ENCODE measurements at places on chromosomes 11 and 22. TPM values are rescaled to one million over a fixed set of nuclear protein-coding genes. Genes with fewer than 3 reads are reported as not detected.
A peak's percentile ranks its signal among the peaks of the same experiment; 100 is the strongest.

- H3K4me3 ChIP-seq: no peak overlapping the region
- no peaks in the 10 kb centered on the region for H3K36me3 ChIP-seq
- H3K27ac ChIP-seq: no peak overlapping the region
- DNase-seq: no peak
- no peaks in the 10 kb centered on the region for H3K4me1 ChIP-seq
- H3K27me3 ChIP-seq: no peaks in the 10 kb centered on the region
Observed at GRCh38 chr22:20312396-20313191, 7.3 kb downstream of the DGCR6L start.

DNA sequence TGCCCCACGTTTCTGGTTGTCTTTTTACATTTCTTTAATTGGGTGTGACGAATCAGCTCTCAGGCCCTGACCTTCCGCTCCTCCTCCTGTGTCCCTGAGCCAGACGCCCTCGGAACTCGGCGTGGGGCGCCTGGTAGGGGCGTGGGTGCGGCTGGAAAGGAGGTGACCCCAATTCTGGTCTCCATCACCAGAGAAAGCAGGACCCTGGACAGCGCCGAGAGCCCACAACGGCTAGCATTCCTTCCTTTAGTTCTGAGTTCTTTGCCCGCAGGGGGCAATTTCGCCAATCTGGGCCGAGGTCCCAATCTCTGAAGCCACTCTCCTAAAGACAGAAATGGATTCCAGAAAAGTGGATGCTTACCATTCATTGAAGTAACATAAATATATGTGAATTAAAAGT is 11.7 kb upstream of the RBMXL2 start:
- no peak for DNase-seq
- no peak overlapping the region for H3K4me3 ChIP-seq
- H3K27ac ChIP-seq: no peak overlapping the region
- H3K4me1 ChIP-seq: no peaks in the 10 kb centered on the region
- no peaks in the 10 kb centered on the region for H3K36me3 ChIP-seq

DNA sequence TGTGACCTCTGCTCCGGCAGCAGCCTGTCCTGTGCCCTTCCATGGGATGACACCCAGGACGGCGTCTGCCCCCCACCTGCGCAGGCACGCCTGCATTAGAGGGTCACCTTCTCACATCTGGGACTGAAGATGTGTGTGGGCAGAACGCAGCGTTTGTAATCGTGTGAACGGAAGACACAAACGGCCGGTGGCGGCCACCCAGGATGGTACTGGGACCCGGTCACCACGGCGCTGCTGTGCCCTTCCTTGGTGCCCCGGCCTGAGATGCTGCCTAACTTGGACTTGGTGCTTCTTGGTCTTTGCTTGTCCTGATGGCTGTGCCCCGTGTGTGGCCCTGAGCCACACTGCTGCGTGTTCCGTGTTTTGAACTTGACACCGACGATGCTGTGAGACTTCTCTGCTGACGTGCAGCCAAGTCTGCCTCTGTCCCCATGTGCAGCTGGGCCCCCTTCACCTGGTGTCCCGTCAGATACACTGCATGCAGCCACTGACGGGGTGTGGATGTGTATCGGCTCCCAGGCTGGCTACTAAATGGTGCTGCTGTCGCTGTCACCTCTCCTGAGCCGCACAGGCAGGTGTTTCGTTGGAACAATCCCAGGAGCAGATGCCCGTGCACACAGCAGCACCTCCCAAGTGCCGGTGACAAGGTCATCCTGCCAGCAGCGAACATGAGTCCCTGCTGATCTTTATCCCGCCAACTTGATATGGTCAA is 21.4 kb downstream of the YPEL1 start:
- no peaks in the 10 kb centered on the region for H3K36me3 ChIP-seq
- peaks cover 3% of the 10 kb centered on the region for H3K4me1 ChIP-seq
- no peak overlapping the region for H3K27ac ChIP-seq
- no peak for DNase-seq
- H3K27me3 ChIP-seq: no peaks in the 10 kb centered on the region

DNA sequence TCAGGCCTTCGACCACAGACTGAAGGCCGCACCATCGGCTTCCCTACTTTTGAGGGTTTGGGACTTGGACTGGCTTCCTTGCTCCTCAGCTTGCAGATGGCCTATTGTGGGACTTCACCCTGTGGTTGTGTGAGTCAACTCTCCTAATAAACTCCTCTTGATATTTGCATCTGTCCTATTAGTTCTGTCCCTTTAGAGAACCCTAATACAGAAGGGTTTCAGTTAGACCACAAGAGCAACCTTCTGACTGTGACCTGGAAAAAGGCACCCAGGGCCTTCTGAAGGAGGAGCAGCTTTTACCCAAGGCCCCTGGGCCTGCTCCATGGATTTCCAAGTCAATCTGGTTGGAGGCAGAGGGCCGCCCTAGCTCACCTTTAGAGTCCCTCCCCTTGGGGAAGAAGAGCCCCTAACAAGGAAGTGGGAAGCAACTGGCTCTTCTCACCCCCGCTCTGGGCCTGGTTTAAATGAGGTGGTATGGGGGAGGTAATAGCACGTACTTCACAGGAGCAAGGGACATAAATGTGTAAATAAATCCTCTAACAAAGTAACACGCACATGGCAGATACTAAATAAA is 11.2 kb upstream of the CHST1 start:
- no peak overlapping the region for H3K27ac ChIP-seq
- H3K36me3 ChIP-seq: no peaks in the 10 kb centered on the region
- no peak for DNase-seq

Gene KRTAP5-11
- not detected for total RNA-seq

Gene BSCL2
- 60.1 TPM for total RNA-seq

DNA sequence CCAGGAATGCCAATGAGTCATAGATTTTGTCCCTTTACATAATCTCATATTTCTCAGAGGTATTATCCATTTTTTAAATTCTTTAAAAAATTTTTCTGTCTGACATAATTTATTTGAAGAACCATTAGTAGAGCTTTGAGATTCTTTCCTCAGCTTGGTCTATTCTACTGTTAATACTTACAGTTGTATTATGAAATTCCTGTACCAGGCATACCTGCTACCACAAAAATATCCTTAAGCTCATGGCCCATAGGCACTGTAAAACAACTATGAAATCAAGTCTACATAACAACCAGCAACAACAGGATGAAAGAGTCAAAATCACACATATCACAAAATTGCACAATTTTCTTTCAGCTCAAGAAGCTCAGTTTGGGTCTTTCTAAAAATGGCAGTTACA is 541.3 kb downstream of the LUZP2 start:
- no peaks in the 10 kb centered on the region for H3K36me3 ChIP-seq
- H3K27ac ChIP-seq: no peak overlapping the region
- H3K4me1 ChIP-seq: no peaks in the 10 kb centered on the region
- H3K27me3 ChIP-seq: no peaks in the 10 kb centered on the region

DNA sequence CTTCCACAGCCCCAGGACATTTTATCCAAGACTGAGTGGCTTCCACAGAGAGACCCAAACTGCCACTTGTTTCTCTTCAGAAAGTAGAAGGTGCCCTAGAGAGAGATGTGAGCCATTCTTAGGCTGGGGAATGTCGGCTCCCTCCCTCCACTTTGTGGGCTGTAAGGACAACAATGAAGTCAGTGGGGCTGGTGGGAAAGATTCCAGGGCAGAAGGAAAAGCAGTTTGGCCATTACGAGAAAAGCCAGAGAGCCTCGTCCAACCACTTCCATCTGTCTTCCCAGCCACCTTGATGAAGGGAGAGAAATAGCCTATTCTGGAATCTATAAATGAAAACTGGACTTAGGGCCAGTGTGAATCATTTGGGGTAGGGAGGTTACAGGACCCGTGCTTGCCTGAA is 382.5 kb downstream of the NXPE2 start:
- DNase-seq: no peak
- no peaks in the 10 kb centered on the region for H3K4me1 ChIP-seq
- no peaks in the 10 kb centered on the region for H3K36me3 ChIP-seq
- H3K27ac ChIP-seq: no peak overlapping the region

DNA sequence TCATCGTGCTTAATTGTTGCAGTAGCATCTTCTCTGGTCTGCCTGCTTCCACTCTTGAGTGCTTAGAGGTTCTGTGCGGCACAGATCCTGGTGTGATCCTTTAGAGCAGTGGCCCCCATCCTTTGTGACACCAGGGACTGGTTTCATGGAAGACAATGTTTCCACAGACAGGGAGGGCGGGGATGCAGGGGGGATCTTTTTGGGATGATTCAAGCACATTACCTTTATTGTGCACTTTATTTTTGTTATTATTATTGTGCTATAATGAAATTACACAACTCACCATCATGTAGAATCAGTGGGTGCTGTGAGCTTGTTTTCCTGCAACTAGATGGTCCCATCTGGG is 76.8 kb upstream of the SHANK2 start:
- no peak overlapping the region for H3K4me3 ChIP-seq
- no peaks in the 10 kb centered on the region for H3K36me3 ChIP-seq
- no peaks in the 10 kb centered on the region for H3K27me3 ChIP-seq
- no peak overlapping the region for H3K27ac ChIP-seq

GRCh38 chr22:35995772-35996171 is 32.9 kb downstream of the RBFOX2 start:
- H3K36me3 ChIP-seq: no peaks in the 10 kb centered on the region
- H3K27ac ChIP-seq: peak overlapping the region; percentile 72
- no peaks in the 10 kb centered on the region for H3K27me3 ChIP-seq
- H3K4me3 ChIP-seq: no peak overlapping the region
- peaks cover 33% of the 10 kb centered on the region for H3K4me1 ChIP-seq
- DNase-seq: peak; percentile 88

GRCh38 chr11:122714484-122714883 is 59.0 kb downstream of the UBASH3B start:
- no peaks in the 10 kb centered on the region for H3K4me1 ChIP-seq
- no peaks in the 10 kb centered on the region for H3K27me3 ChIP-seq
- no peak overlapping the region for H3K4me3 ChIP-seq
- no peaks in the 10 kb centered on the region for H3K36me3 ChIP-seq

DNA sequence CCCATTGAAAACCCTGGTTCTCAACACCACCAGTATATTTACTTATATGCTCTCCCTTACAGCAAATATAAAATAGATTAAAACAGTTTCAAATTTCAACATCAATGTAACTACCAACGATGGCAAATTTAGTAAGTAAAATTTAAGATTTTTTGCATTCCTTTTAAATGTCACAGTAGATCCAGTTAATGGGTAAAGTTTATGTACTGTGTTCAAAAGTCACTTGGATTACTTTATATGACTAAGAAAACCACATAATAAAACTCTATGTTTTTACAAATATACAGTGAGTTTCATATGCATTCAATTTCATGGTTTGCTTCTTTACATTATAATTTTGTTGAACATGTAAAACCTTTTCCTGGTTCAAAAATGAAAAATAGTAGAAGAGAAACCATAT is 364.6 kb downstream of the AASDHPPT start:
- no peak for DNase-seq
- no peaks in the 10 kb centered on the region for H3K36me3 ChIP-seq
- H3K4me3 ChIP-seq: no peak overlapping the region
- no peaks in the 10 kb centered on the region for H3K4me1 ChIP-seq
- H3K27me3 ChIP-seq: no peaks in the 10 kb centered on the region

- no peak for DNase-seq
- H3K27ac ChIP-seq: no peak overlapping the region
- no peaks in the 10 kb centered on the region for H3K27me3 ChIP-seq
- H3K36me3 ChIP-seq: no peaks in the 10 kb centered on the region
- peaks cover 4% of the 10 kb centered on the region for H3K4me1 ChIP-seq
Observed at GRCh38 chr11:10457901-10458300, 2.8 kb downstream of the AMPD3 start.

DNA sequence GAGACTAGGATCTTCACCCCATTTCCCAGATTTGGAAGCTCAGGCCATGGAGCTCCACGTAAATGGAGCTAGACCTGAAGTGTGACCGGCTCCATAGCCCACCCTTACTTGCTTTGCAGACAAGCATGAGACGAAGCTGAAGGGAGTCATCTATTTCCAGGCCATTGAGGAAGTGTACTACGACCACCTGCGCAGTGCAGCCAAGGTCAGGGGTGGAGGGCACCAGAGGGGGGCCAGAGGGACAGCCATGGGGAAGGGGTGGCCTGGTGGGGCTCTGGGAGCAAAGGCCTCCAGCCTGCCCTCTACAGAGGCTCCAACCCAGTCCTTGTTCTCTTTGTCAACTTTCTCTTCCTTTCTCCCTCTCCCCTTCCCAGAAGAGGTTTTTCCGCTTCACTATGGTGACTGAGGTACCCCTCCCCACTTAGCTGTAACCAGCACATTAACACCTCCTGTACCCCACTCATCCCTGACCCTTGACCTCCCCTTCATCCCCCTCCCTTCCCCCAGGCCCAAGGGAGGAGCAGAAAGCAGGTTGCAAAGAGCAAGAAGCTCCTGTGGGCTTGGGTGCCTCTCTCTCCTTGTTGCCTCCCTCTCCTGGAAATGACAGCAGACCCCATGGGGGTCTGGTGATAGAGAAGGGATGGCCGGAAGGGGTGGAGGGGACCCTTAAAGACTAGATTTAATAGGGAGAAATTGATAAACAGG is 23.8 kb downstream of the TREH start:
- no peaks in the 10 kb centered on the region for H3K36me3 ChIP-seq
- no peaks in the 10 kb centered on the region for H3K27me3 ChIP-seq
- no peaks in the 10 kb centered on the region for H3K4me1 ChIP-seq
- H3K27ac ChIP-seq: no peak overlapping the region

DNA sequence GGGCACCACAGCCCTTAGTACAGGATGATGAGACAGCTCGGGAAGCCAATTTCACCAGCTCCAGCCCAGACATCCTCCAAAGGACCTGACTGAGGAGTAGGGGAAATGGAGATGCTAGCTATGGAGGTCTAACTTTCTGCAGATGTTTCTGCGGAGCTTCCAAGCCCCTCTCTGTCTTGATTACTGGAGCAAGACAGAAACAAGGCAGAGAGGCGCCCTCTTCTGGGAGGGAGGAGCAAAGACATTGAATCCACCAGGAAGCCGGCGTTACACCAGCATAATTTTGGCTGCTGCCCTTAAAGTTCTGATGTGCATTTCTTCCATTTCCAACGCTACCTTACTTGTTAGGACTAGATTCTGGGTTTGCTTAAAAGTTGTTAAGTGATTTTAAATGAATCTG is 107.3 kb upstream of the HSD17B12 start:
- no peak for DNase-seq
- no peaks in the 10 kb centered on the region for H3K27me3 ChIP-seq
- no peak overlapping the region for H3K4me3 ChIP-seq
- H3K4me1 ChIP-seq: peaks cover 5% of the 10 kb centered on the region
- no peaks in the 10 kb centered on the region for H3K36me3 ChIP-seq
- no peak overlapping the region for H3K27ac ChIP-seq

DNA sequence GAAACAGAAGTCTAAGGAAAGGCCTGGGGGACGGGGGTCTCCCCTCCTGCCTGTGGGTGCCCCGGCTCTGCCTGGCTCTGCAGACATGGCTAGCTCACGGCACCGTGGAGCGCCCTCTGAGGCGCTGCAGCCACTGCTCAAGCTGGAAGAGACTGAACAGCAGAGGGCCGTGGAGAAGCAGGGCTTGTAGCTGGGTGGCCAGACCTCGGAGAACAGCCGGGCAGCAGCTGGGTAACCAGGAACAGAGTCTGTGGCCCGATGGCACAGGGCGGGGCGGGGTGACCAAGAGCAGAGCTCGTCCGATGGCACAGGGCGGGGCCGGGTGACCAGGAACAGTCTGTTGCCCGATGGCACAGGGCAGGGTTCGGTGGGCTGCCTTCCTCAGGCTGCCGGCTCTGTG is 18.1 kb downstream of the RNH1 start:
- no peak overlapping the region for H3K27ac ChIP-seq
- no peaks in the 10 kb centered on the region for H3K4me1 ChIP-seq
- no peaks in the 10 kb centered on the region for H3K36me3 ChIP-seq
- H3K27me3 ChIP-seq: no peaks in the 10 kb centered on the region

Gene MS4A15
- total RNA-seq: 1.1 TPM

All from ovary (tissue), 10 donors.